Stimulated activated CD4-positive, alpha-beta T cell treated with anti-CD3 and anti-CD28 coated beads, Interleukin-4, amount 100 ng/mL, for 24 hours (primary cell): ENCODE measurements at places on chromosomes 3 and 15.

- peak; percentile 58 for DNase-seq
These were observed 48.7 kb downstream of the BSN start for GRCh38 chr3:49602877-49603411.

GRCh38 chr3:56974247-56974930 lies 86.1 kb upstream of the SPATA12 start:
- DNase-seq: no peak

GRCh38 chr15:84872009-84872910 lies 12.2 kb upstream of the SLC28A1 start:
- no peak for DNase-seq

GRCh38 chr3:187016639-187017345 lies 86.5 kb downstream of the ST6GAL1 start:
- no peak for DNase-seq

GRCh38 chr15:73907035-73907408 lies 19.2 kb upstream of the LOXL1 start:
- no peak for DNase-seq

DNA sequence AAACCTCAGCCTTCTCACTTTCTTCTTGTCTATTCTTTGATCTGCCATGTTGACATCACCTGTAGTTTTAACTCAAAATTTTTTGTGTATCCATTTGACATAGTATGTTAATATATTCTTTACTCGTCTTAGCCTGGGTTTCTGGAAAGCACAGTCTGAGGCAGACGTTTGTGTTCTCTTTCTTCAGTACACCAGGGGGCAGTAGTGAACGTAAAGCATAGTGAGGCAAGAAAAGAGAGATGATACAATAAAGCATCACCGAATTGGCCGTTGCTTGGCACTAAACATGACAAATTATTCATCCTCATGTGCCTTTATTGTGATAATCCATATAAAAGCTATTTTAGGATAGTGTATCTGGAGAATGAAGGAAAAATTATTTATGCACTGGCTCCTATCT lies 141.0 kb upstream of the MYRIP start:
- no peak for DNase-seq

DNA sequence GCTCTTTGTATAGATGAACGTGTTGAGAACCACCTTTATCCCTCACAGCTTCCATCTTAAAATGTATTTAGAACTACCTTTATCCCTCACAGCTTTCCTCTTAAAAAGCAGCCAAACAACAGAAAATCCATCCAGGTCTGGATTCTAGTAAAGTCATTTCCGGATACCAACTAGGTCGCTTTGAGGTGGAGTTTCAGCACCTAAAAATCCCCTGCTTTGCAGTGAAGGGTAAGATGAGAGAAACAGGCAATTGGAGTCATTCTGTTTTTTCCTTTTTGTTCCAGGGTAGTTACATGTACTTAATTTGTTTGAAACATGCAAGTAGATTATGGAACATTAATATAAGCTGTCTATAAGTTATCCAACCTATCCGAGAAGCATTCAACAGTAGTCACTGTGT lies 192.0 kb downstream of the UBE2E2 start:
- no peak for DNase-seq

DNA sequence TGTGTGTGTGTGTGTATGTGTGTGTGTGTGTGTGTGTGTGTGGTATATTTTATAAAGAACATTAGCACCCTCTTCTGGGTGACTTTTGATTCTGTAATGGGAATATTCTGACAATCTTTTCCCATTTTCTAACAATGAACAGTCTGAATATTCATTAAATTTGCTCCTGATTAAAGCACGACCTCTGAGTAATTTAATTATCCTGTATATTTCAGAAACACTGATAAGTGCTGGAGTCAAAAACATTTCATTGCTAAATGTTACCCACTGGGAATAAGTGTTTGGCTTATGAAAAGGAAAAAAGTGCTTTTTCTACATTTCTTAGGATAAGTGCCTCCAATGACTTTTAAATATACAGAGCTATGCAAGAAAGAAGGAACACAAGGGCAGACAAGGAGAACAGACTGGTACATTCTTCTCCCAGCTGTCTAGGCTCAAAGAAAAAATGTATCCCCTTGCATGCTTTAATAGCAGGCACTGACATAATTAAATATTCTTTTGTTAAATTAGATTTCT lies 32.3 kb upstream of the SYNPR start:
- no peak for DNase-seq

DNA sequence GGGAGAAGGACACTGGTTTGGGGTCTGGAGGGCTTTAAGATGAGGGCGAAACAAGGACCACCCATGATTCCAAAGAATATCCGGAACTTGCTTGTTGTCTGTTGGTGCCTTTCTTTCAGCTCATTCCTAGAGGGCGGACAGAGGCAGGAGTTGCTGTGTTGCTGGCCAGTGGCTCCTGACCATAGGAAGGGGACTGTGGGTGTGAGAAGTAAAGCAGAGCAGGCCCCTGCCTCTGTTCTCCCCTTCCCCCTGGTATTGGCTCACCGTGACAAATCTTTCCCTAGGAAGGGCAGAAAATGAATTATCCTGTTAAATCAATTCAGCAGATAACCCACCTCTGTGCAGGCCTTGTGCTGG lies 89.1 kb downstream of the LIPC start:
- no peak for DNase-seq

GRCh38 chr3:46705022-46705530 lies 3.9 kb downstream of the TMIE start:
- DNase-seq: peak; percentile 73

DNA sequence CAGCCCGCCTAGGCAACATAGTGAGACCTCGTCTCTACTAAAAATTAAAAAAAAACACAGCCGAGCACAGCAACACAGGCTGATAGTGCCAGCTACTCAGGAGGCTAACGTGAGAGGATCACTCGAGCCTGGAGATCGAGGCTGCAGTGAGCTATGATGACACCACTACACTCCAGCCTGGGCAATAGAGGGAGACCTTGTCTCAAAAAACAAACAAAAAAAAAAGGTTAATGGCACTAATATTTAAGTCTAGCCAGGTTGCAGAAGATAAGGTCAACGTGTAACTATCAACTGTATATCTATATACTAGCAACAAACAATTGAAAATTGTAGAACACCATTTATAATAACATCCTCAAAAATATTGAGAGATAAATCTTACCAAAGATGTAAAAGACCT lies 75.1 kb downstream of the MYO9A start:
- no peak for DNase-seq

- no peak for DNase-seq
These were observed 103.7 kb downstream of the MYO5A start for GRCh38 chr15:52424856-52425431.

- DNase-seq: no peak
These were observed 291.3 kb upstream of the TRIM42 start for GRCh38 chr3:140386357-140387100.

DNA sequence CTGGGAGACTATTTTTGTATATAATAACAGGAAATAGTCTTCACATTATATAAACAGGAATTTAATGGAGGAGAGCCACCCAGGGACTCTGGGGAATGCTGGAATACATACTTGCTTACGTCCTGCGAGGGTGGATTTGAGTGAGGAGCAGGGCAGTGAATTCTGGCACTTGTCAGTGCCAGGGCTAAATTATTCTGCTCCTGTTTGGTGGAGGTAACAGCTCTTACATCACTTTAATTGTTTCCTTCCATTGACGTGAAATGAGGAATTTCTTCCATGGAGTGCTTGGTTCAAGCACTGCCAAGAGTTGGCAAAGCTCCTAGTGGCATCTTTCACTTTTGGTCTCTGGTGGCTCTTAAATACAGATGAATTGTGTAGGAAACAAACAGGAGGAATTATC lies 94.1 kb upstream of the GOLGA8J start:
- no peak for DNase-seq

- peak; percentile 72 for DNase-seq
These were observed 550 bp downstream of the RPP25 start for GRCh38 chr15:74955796-74956647.

- peak; percentile 61 for DNase-seq
These were observed 11.3 kb upstream of the IQGAP1 start for GRCh38 chr15:90376789-90377188.

GRCh38 chr3:44958386-44958785 lies 17.6 kb downstream of the ZDHHC3 start:
- no peak for DNase-seq

GRCh38 chr3:69199942-69200341 lies 77.5 kb upstream of the LMOD3 start:
- DNase-seq: no peak

GRCh38 chr15:57205996-57206395 lies 170.3 kb upstream of the CGNL1 start:
- no peak for DNase-seq

GRCh38 chr3:130242850-130243569 lies 102.5 kb upstream of the COL6A5 start:
- no peak for DNase-seq

DNA sequence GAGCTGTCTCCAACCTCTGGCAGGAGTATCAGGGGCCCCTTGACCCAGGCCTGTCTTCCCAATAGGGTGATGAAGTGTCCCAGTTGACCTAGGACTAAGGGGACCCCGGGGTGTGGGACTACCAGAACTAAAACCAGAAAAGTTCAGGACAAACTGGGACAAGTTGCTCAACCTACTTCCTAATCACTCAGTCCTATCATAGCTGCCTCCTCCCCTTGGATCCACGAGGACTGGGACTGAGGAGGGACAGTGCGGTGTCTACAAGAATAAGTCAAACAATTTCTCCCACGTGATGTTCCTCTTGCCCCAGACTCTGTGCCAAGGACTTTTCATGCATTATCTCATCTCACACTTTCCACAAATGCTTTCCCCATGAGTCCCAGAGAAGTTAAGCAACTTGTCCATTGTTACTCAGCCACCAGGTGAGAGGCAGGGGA lies 49.4 kb upstream of the SLCO2A1 start:
- no peak for DNase-seq

DNA sequence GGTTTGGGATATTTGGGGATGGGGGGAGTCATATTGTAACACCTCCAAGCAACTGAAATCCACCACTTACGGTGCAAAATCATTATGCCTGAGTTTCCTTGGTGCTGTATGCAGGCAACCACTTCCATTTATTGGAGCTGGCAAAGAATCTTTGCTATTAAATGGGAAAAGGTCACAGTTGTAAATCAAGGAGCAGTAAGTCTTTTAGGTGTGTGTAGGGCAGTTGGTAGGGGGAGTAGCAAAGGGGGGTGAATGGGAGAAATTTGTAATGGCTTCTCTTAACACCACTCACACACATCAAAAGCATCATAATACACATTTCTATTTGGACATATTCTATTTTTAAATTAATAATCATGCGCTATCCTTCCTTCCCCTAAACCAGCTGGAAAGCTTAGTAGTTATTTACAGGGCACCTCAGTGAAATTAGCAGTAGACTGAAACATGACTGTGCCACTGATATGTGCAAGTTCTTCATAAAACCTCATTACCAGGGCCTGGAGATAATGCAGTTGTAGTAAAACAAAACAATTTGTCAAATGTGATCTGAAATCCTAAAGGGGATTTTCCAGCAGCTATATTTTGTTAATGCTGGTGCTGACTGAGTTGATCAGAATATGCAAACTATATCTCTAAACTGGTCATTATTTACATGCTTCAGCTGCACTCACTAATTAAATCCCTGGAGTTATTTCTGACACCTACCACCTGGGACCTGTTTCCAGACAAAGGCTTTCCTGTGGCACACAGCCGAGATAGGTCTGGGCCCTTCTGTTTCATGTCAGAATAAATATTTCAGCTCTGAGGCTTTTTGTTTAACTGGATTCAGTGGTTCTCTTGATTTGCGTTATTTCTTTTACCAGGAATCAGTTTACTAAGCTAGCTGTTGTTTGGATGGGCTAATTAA lies 90.1 kb downstream of the B3GALNT1 start:
- DNase-seq: no peak

DNA sequence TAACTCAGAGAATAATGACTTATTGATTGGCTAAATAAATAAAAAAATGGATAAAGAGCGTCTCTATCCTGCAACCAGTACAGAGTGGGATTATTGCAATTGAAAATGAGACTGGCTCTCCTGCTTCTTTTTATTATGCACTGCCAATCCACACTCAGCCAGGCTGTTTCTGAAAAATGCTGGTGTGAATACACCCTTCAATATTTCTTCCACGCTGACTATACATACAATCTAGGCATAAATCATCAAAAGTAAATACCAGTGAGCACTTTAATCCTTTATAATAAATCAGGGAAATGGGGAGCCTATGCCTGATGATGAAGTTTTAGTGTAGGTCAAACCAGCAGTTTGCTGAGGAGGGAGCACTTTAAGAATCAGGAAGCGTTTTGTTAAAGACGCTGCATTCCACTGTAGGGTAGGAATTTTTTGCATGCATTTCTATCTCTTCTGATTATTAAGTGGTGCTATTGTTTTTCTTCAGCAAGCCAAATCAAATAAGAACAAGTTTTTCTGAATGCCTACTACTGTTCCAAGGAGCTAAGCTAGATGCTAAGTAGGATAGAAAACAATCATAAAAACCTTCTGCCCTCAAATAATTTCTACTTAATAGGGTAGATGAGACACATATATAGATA lies 781.5 kb downstream of the TBL1XR1 start:
- no peak for DNase-seq

GRCh38 chr3:168213920-168214319 lies 118.2 kb upstream of the GOLIM4 start:
- no peak for DNase-seq

DNA sequence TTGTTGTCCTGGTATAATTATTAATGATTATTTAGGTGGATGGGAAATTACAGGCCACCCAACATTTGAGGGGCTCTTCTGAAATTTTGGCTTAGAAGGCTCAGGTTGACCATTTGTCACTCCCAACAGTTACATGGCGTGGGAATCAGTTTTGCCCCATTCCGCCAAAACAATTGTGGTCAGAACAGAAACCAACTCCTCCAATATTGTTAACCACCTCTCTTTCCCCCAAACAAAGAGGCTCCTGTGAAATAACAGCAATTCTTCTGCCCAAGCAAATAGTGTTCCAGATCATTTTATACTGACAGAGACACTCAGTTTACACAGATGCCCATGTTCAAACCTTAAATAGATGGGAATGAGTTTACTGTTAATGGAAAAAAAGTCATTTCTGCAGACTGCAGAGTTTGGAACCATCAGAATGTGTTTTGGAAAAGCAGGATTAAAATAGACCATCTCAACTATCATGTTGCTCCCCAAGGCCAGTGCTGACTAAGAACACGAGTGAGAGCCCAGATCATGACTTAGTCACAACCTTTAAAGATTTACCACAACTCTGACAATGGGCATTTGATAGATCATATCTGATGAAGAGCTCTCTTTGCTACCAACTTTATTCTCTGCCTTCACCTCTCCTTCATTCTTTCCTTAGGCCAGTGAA lies 102.1 kb downstream of the DUT start:
- DNase-seq: no peak

- DNase-seq: no peak
These were observed 174.2 kb upstream of the ATP11B start for GRCh38 chr3:182618981-182619591.

- no peak for DNase-seq
These were observed 17.7 kb downstream of the TM4SF18 start for GRCh38 chr3:149315694-149316093.

- DNase-seq: no peak
These were observed 15.3 kb downstream of the SPCS1 start for GRCh38 chr3:52721002-52721729.

DNA sequence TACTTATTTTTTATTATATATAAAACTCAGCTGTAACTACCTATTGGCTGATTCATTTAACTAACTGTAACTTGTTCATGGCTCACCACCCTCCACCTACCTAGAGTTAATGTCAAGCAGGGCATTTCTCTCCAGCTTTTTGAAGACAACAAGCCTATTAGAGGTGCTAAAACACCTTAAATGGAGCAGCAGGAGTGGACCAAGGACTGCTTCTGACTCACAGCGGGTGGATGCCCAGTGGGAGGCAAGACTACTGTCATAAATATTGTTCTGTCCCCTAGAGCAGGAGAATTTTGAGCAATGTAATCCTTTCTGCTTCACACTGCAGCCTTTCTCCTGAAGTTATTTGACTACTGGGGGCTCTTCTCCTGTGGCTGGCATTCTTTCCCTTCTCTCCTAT lies 146.9 kb downstream of the CLSTN2 start:
- no peak for DNase-seq
